ENCODE measurements at places on chromosomes 1 and 21.

GRCh38 chr1:29719253-29719652 is 482.9 kb downstream of the PTPRU start:
- no peak for DNase-seq

DNA sequence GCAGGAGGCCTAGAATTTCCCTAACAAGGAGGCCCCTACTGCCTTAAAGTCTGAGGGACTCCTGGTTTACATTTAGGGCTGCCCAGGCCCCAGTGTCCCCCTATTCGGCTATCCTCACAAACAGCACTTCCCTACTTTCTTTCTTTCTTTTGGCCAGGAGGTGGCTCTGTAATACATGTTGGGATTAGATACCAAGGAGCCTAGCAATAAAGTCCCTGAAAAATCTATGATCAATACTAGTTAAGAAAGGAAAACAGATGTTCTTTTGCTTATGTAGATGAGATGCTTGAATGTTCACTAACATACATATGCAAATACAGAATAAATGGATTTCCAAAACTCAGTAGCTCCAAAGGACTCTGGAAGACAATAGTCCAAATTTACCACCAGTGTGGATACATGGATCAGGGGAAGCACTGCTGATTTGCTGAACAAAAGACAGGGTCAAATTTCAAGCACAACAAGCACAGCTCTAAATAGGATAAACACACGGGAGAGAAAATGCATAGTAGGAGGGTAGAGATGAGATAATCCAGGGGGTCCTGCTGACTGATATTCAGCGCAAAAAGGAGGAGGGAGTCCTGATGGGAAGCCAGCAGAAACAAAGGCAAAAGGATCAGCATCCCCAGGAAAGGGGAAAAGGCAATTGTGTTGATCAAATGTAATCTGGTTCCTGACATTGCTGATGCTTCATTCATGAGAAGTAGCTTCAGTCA is 240.0 kb downstream of the NUF2 start:
- DNase-seq = no peak

DNA sequence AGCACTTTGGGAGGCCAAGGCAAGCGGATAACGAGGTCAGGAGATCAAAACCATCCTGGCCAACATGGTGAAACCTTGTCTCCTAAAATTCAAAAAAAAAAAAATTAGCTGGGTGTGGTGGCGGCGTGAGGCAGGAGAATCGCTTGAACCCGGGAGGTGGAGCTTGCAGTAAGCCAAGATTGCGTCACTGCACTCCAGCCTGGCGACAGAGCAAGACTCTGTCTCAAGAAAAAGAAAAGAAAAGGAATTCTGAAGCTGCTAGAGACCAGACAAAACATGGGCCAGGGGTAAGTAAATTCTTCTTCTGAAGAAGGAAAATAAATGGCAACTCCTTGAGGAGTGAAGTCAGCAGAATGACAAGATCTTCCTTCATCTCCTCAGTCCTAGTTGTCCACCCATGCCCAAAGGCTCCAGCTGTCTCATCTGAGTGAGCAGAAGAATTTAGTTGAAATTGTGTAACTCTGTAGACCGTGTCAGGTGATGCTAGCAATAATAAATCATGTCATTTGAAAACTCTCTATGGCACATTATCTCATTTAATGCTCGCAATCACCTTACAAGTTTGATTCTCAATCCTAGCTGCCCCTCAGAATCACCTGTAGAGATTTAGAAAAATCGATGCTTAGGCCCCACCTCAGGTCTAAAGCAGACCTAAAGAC is 14.3 kb downstream of the PDZK1 start:
- no peak for DNase-seq

DNA sequence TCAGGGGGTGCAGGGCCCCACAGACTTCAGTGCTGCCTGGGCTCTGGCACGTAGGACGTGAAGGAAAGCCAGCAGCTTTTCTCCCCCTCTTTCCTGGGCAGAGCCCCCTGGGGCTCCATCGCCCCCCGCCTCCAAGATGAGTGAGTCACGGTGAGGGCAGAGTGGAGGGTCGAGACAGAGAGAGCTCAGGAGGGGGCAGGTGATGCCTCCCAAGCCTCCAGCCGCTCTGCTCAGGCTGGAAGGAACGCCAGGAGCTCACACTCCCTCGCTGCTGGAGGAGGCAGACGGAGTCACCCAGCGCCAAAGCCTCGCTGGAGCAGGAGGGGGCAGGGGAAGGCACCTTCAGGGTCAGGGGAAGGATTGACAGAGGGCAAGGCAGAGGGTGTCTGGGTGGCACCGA is 119.5 kb downstream of the CASZ1 start:
- DNase-seq = no peak

DNA sequence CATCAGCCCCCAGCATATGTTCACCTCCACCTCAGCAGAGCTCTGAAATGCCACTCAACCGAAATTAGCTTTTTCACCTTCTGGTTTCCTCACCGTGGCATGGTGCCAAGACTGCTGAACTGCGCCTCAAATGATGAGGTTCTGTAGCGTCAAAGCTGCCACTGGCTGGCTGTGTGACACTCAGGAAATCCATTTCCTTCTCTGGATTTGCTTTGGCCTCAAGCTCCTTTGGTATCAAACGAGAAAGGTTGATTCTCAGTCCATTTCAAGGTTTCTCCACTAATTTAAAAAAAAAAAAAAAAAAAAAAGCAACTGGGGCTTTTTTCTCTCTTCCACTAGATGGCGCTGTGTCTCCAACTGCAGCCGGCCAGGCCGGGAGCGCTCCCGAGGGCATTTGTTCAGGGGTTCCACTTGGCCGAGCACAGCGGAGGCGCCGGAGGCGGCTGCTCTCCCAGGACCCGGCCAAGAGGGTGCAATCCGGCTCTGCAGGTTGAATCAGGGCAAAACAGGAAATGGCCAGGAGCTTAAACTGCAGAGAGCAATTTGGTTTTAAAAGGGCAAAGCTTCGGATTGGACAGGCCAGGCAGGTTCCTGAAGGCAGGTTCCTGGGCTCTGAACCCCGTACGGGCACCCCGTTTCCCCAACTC is 26.5 kb upstream of the PLA2G2C start:
- DNase-seq = peak; percentile 58

GRCh38 chr21:34571994-34572393 is 42.9 kb downstream of the RCAN1 start:
- DNase-seq = no peak

DNA sequence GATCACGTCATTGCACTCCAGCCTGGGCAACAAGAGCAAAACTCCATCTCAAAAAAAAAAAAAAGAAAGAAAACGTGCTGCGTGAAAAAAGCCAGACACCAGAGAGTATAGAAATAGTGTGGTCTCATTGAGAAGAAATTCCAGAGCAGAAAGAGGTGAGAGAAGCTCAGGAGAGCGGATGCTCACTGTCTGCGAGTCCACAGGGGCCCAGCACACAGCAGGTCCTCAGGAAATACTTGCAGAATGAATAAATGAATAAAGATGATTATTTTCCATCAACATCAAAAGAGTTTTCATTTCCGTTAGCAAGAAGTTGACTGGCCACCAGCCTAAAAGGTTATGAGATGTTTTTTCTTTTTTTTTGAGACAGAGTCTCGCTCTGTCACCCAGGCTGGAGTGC is 14.4 kb downstream of the CASP9 start:
- no peak for DNase-seq

- no peak for DNase-seq
These were observed 7.1 kb upstream of the NSUN4 start for GRCh38 chr1:46333300-46334029.

GRCh38 chr1:97925151-97925550 is 4.3 kb upstream of the DPYD start:
- DNase-seq = no peak

GRCh38 chr1:239725371-239725770 is 339.0 kb downstream of the CHRM3 start:
- no peak for DNase-seq

GRCh38 chr1:119818181-119818580 is 6.9 kb upstream of the REG4 start:
- no peak for DNase-seq

DNA sequence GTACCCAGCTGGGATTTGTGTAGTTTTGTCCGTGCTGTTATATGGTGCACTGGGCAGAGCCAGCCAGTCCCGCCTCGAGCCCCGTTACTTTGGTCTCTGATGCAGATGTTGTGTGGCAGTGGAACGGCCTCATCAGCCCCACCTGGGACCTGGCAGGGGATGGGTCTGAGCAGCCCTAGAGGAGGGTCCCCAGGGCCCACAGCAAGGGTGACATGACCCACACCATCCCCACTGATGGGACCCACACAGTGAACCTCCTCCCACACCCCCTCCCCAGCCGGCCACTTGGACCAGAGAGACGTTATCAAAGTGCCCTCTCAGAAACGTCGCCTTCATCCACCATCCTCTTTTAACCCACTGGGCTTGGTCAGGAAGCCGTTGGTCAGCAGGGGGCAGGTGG is 42.0 kb upstream of the PCBP3 start:
- no peak for DNase-seq

DNA sequence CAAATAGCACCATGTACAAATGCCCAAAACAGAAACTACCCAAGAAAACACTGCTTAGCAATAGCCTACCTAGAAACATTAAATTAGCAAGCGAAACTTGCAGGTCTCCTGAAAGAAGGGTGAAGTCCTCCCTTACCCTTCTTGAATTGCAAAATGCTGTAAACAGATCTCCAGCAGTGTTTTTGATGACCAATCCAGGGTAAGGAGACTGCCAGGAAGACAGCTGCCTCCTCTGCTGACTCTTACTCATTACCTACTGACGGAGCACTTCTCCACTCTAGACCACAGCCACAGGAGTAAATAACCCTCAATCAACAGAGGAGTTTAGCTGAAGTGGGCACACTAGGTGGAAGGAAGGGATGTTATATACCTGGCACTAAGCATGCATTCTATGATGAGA is 32.2 kb upstream of the GADD45A start:
- no peak for DNase-seq

GRCh38 chr1:145759721-145760120 is 40.4 kb downstream of the CD160 start:
- no peak for DNase-seq

GRCh38 chr1:9410737-9411297 is 118.1 kb downstream of the SPSB1 start:
- DNase-seq = peak; percentile 16

DNA sequence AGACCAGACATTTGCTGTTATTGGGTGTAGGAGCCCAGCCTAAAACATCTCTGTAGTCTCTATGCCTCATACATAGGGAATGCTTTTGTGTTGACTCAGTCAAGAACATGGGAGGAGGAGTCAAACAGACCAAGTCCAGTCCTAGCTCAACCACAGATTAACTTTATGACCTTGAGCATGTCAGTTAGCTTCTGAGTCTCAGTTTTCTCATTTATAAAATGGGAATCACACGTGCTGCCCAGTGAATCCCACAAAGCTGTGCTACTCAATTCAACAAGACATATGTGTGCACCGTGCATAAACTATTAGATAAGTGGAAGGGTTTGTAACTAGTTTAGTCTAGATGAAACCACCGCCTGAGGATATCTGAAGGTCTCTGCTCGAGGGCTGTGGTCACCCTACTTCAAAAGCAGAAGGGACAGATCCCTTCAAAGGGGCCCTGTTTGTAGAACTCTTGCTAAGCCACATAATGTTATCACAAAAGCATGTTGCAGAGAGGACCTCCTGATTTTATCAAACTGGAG is 109.5 kb upstream of the NFIA start:
- DNase-seq = no peak

DNA sequence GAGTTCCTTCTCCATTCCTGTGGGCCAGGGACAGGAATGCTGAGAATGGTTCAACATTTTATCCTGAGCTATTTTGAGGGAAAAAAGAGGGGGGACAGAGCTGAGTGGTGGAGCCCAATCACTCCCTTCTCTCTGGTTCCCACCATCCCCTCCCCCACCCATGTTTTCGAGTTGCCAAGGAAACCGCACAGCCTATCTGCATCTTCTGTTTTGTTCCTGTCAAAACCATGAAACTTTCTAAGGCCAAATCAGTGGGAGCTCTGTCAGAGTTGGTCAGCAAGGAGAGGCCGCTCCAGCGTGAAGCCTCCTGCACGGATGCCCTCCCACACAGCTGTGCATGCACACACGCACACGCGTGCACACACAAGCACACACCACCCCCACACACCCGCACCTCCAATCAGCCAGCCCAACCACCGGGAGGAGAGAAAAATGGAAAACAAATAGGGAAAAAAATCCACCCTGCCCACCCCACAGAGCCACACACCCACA is 54.5 kb upstream of the ATP2B4 start:
- no peak for DNase-seq

DNA sequence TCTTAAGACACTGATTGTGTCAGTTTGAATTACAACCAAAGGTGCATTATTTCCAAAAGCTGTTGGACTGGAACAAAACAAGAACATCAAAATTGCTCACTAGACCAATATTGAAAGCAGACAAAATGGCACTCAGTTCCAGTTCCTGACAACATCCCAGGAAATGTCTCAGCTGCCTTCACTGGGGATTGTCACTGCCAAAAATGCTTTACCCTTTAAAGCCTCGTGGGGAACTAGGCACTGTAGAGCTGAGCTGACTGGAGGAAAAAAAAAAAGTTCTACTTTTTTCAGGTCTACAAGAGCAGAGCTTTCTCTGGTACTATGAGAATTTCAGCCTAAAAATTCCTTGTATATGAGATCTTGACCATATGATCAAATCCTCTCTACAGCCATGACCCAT is 21.9 kb downstream of the GPR52 start:
- no peak for DNase-seq

DNA sequence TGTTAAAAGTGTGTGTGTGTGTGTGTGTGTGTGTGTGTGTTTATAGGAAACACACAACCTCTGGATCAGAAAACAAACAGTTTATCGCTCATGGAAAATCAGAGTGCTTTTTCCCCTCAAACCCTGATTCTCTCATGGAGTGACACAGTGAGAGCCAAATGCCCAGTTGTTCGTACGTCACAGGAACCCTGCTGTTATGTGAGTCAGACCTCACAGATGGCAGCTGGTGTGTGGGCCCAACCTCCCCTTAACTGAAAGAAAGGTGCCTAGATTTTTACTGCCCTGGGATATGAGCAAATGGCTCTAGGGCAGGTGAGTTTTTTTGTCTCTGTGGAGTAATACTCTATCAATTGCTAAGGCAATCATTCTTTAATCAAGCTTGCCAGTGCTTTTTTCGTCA is 1788.1 kb downstream of the BRINP3 start:
- DNase-seq = no peak

DNA sequence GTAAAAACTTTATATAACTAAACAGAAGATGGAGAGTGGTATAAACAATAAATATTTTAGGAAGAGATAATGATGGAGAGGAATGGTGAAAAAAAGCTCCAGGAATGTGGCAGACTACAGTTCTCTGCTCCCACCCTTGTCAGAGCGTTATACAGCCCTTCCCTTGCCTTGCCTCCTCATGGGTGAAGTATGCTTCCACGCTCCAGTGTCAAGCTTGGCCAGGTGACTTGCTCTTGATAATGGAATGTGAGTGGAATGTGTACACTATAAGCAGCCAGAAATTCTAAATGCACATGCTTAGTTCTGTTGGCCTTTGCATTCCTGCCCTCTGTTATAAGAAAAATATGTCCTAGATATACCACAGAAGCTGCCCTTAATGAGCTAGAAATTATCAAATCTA is 24.7 kb upstream of the POGK start:
- DNase-seq = no peak

- no peak for DNase-seq
These were observed 81.0 kb upstream of the LRRC8D start for GRCh38 chr1:89739844-89740216.

- no peak for DNase-seq
These were observed 7.4 kb downstream of the CSF3R start for GRCh38 chr1:36475341-36475740.

All from CD4-positive, alpha-beta T cell treated with Interleukin-6 for 4 hours (primary cell).